Hematopoietic multipotent progenitor cell treated with erythropoietin and hydrocortisone succinate and interleukin-3 and kit ligand, for 8 days (in vitro differentiated cells): ENCODE measurements at places on chromosomes 12 and 14.

- peak; percentile 71 for DNase-seq
Observed at GRCh38 chr14:95424529-95424928, 91.9 kb downstream of the SYNE3 start.

DNA sequence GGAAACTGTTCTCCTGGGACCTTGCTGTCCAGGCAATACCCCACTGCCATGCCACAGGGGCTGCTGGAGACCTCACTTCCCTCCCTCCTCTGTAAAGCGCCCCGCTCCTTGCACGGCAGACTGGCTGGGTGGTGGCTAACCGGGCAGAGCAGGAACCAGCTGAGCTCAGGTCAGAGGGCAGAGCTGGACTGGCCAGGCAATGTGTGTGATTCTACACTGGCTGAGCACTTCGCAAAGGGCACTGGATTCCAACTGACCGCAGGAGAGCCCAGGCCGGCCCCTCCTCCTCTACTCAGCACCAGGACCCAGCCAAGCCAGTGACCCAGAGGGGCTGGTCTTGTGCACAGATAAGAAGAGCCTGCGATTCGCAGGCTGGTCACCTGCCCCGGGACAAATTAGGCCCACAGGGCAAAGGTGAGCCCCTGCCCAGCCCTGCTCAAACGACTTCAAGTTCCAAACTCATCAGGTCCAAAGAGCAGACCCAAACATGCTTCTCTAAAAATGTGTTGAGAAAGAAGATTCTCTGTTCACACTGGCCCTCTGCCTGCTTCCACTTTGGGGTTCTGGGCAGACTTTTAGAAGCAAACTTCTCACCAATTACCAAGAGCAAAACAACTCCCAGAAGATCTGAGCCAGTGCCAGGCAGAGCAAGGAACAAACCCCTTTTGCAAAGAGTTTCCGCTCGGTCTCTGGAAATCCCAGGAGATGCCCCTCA lies 54.9 kb upstream of the DIO3 start:
- DNase-seq: no peak

- no peak for DNase-seq
Observed at GRCh38 chr12:30756074-30756473, 1.3 kb upstream of the CAPRIN2 start.

- DNase-seq: no peak
Observed at GRCh38 chr14:79016828-79017505, 846.8 kb downstream of the NRXN3 start.

- DNase-seq: peak; percentile 89
Observed at GRCh38 chr12:14317362-14318146, 47.9 kb upstream of the ATF7IP start.

DNA sequence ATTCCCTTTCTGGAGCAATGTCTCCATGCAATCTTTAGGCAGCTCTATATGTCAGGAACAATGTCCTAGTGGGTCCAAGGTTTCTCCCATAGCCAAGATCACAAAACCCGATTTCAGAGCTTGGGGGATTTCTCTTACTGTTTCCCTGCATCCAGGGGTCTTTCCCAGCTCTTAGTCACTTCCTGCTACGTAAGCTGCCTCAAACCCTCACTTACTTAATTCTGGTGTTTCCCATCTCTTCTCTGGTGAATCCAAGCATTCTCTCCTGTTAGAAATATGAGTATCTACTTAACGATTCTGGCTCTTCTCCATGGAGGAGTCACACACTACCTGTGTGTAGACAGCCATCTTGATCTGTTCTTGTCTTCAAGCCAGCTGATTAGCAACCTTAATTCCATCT lies 80.0 kb downstream of the IFNG-AS1 start:
- no peak for DNase-seq

DNA sequence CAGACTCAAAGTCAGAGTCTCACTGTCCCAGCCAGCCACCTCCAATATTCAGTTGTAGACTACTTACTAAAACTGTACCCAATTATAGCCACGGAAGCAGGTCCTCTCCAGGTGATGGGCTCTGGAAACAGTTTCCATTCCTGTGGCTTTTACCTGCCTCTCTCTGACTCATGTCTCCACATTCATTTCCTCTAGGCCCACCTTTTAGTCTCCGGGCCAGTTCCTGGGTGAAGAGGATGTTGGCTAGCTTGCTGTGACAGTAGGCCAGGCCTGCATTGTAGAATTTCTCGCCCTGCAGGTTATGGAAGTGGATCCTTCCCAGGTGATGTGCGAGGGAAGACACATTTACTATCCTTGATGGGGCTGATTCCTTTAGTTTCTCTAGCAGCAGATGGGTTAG lies 5.6 kb downstream of the RDH11 start:
- no peak for DNase-seq

DNA sequence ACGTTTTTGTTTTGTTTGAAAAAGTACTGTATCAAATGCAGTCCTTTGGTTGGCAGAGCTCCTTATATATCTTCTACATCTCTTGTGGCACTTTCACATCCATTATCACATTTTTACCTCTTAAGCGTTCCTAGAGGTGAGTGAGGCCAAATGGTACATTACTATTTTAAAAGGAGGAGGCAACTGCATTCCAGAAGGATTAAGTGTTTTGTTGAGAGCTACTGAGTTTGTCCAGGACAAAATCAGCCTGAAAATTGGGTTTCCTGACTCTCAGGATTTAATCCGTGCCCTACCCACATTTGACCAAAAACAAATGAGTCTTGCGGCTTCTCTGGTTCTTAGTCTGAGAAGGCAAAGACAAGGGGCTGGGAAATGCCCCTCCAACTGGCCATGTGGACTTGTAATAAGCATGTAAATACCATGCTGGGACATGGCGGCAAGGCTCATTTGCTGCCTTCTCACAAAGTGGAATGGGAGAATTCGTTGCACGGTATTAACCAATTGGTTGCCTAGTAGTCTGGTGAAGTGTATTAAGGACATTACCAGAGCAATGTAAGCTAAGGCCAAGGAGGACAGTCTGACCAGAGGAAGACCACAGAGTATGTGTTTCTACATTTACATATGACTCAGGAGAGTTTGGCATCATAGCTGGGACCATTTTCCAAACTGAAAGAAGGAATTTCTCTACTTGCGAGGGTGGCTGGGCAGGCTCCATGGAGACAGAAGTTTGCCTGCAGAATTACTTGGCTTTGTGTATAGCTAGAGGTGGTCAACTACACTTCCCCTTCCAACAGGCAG lies 175.8 kb upstream of the PLXNC1 start:
- DNase-seq: no peak

- no peak for DNase-seq
Observed at GRCh38 chr12:104602896-104603295, 146.1 kb downstream of the CHST11 start.

DNA sequence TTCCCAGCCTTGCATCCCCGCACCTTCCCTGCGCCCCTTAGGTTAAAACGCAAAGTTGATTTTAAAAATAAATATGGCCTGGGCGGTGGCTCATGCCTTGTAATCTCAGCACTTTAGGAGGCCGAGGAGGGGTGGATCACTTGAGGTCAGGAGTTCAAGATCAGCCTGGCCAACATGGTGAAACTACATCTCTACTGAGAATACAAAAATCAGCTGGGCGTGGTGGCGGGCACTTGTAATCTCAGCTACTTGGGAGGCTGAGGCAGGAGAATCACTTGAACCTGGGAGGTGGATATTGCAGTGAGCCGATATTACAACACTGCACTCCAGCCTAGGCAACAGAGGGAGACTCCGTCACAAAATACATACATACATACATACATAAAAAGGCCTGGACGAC lies 96.0 kb downstream of the GCH1 start:
- no peak for DNase-seq
